ENCODE measurements at places on chromosomes 2 and 18.

DNA sequence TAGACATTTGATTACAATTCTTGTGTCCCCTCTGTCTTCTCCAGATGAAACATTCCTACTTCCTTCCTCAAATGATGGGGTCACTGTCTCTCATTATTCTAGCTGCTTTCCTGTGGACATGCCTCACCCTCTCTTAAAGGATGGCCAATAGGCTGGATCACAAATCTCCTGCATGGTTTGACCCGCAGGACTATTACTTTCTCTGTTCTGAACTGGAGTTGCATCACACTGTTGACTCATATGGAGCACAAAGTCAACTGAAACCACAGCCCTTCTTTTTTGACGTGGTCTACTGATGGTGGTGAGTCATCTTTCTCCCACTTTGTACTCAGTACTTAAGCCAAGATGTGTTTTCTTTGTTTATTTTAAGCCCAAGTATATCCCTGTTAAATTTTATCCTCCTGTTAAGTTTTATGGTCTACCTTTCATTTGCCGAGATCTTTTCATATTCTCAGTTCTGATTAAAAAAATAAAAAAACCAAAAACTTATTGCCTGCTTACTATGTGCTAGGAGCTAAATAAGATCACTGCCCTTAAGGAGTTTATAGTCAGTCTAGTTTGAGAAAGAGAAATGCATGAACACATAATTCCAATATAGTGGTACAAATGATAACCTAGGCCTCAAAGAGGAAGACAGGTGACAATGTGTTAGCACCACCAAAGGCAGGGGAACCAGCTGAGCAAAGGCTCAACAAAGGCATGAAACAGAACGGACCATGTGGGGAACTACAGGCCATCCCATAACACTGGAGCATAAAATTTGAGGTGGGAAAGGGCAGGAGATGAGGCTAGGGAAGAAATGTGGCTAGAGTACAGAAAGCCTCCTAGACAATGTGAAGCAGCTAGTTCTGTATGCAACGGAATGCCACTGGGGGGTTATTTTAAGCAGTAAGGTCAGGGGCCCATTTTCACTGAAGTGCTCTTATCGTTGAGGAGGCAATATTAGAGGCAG is 67.6 kb upstream of the ZFP36L2 start:
- H3K27ac ChIP-seq = peak overlapping the region; percentile 49
- peaks cover 7% of the 10 kb centered on the region for H3K4me1 ChIP-seq
- H3K36me3 ChIP-seq = peaks cover 21% of the 10 kb centered on the region

- H3K4me1 ChIP-seq = peaks cover 16% of the 10 kb centered on the region
- no peak for DNase-seq
- peaks cover 3% of the 10 kb centered on the region for H3K27me3 ChIP-seq
- H3K27ac ChIP-seq = no peak overlapping the region
- H3K4me3 ChIP-seq = no peak overlapping the region
- peaks cover 3% of the 10 kb centered on the region for H3K36me3 ChIP-seq
Measured at GRCh38 chr2:38754506-38754905, 3.3 kb upstream of the SRSF7 start.

- peaks cover 2% of the 10 kb centered on the region for H3K36me3 ChIP-seq
- no peak for DNase-seq
- no peak overlapping the region for H3K27ac ChIP-seq
Measured at GRCh38 chr2:98519851-98520250, 75.2 kb downstream of the INPP4A start.

GRCh38 chr18:55996717-55997116 is 408.7 kb upstream of the TCF4 start:
- H3K4me1 ChIP-seq = peaks cover 31% of the 10 kb centered on the region
- H3K27ac ChIP-seq = no peak overlapping the region
- no peak for DNase-seq
- no peaks in the 10 kb centered on the region for H3K27me3 ChIP-seq
- H3K4me3 ChIP-seq = no peak overlapping the region

- no peak overlapping the region for H3K27ac ChIP-seq
- peaks cover 8% of the 10 kb centered on the region for H3K4me1 ChIP-seq
- peaks cover 42% of the 10 kb centered on the region for H3K36me3 ChIP-seq
Measured at GRCh38 chr2:202790676-202791075, 80.9 kb downstream of the ICA1L start.

DNA sequence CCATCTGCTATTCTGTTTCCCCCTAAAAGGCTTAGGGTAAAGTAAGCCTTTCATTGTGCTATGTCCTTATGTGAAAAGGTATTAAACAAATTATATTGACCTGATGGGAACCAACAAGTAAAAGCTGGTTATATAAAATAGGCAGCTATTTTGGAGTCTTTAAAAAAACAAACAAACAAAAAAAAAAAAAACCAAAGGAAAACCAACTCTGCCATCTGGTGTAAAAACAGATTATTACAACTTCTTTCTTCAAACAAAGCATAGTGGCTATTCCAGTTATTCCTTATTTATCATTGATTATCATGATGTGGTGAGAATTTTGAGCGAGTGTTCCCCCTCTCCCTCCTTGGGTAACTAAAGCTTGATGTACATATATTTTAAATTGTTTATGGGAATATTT is 122.3 kb upstream of the FHL2 start:
- no peaks in the 10 kb centered on the region for H3K27me3 ChIP-seq
- H3K36me3 ChIP-seq = no peaks in the 10 kb centered on the region
- H3K4me3 ChIP-seq = no peak overlapping the region
- no peaks in the 10 kb centered on the region for H3K4me1 ChIP-seq
- no peak for DNase-seq
- no peak overlapping the region for H3K27ac ChIP-seq

DNA sequence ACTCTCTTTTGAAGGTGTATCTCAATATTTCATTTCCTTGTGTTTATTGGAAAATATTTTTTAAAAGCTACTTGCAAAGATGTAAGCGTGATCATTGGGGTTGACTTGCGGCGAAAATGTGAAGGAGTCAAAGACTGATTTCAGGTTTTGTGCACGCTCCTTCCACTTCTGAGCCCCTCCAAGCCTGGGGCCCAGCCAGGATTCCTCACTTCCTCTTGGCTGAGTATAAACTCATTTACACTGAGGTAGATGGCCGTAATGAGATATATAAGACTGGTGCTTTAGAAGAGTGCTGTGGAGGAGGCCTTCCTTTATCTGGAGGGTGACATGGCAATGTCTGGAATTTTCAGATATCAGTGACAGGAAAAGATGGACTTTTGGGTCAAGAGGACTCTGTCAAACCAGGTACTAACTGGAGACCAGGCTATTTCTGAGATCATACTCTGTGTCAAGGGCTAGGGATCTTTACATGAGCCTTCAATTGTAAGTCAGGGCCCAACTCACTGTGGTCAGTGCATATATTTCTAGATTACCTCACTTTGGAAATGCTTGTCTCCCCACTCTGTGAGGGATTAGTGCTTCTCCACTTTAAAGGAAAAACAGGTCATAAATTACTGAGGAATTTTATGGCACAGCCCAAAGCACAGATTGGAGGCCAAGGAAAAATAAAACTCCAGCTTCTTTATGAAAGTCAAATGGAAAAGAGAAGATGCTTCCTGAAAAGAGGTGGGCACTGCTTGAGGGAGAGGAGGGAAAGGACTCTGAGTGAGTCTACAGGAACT is 22.8 kb downstream of the PRKCE start:
- H3K4me3 ChIP-seq = peak overlapping the region; percentile 1
- no peaks in the 10 kb centered on the region for H3K27me3 ChIP-seq
- DNase-seq = no peak
- H3K27ac ChIP-seq = peak overlapping the region; percentile 95
- H3K36me3 ChIP-seq = no peaks in the 10 kb centered on the region

- peaks cover 58% of the 10 kb centered on the region for H3K27me3 ChIP-seq
- DNase-seq = no peak
- no peak overlapping the region for H3K27ac ChIP-seq
- no peaks in the 10 kb centered on the region for H3K4me1 ChIP-seq
- H3K36me3 ChIP-seq = no peaks in the 10 kb centered on the region
Measured at GRCh38 chr2:161943011-161943410, 131.0 kb downstream of the DPP4 start.

- H3K36me3 ChIP-seq = peaks cover 15% of the 10 kb centered on the region
- H3K27ac ChIP-seq = no peak overlapping the region
- no peaks in the 10 kb centered on the region for H3K27me3 ChIP-seq
- H3K4me3 ChIP-seq = no peak overlapping the region
- H3K4me1 ChIP-seq = peaks cover 8% of the 10 kb centered on the region
Measured at GRCh38 chr2:42754021-42754775, 9.7 kb downstream of the OXER1 start.

- H3K36me3 ChIP-seq = no peaks in the 10 kb centered on the region
- H3K4me1 ChIP-seq = peaks cover 3% of the 10 kb centered on the region
- no peaks in the 10 kb centered on the region for H3K27me3 ChIP-seq
- no peak overlapping the region for H3K4me3 ChIP-seq
- H3K27ac ChIP-seq = no peak overlapping the region
Measured at GRCh38 chr2:108407864-108408729, 30.3 kb downstream of the SULT1C4 start.

- H3K27ac ChIP-seq = no peak overlapping the region
- H3K4me1 ChIP-seq = peaks cover 8% of the 10 kb centered on the region
- DNase-seq = no peak
- no peaks in the 10 kb centered on the region for H3K27me3 ChIP-seq
- no peaks in the 10 kb centered on the region for H3K36me3 ChIP-seq
Measured at GRCh38 chr18:9689253-9689652, 18.8 kb upstream of the RAB31 start.

DNA sequence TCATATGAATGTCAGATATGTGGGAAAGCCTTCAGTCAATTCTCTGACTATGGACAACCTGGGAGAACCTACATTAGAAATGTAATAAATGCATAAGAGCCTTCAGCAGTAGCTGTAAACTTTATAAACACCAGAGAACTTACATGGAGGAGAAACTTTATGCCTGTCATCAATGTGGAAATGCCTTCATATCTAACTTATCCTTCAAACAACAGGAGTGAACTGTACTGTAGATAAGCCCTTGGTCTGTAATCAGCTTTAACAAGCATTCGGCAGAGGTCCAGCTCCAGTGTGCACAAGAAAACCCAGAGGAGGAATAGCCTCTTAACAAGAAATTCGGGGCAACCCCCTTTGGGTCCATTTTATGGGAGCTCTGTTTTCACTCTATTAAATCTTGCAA is 14.8 kb upstream of the UXS1 start:
- no peak for DNase-seq
- H3K36me3 ChIP-seq = no peaks in the 10 kb centered on the region
- H3K27me3 ChIP-seq = peaks cover 3% of the 10 kb centered on the region
- peaks cover 9% of the 10 kb centered on the region for H3K4me1 ChIP-seq
